ENCODE measurements at places on chromosomes 4 and X. TPM values are rescaled to one million over a fixed set of nuclear protein-coding genes. Genes with fewer than 3 reads are reported as not detected.

Gene JAKMIP1
- 1.0 TPM for total RNA-seq

Gene XAGE1B
- total RNA-seq: not detected

Gene GAGE12C
- total RNA-seq: not detected

Gene MAGEA3
- not detected for total RNA-seq

- DNase-seq: no peak
Measured at GRCh38 chr4:95546221-95546620, 2.6 kb downstream of the UNC5C start.

- DNase-seq: peak; percentile 9
Measured at GRCh38 chrX:106481341-106481740, 130.4 kb upstream of the RADX start.

- peak; percentile 22 for DNase-seq
Measured at GRCh38 chrX:45850197-45850774, 649.6 kb upstream of the DIPK2B start.

DNA sequence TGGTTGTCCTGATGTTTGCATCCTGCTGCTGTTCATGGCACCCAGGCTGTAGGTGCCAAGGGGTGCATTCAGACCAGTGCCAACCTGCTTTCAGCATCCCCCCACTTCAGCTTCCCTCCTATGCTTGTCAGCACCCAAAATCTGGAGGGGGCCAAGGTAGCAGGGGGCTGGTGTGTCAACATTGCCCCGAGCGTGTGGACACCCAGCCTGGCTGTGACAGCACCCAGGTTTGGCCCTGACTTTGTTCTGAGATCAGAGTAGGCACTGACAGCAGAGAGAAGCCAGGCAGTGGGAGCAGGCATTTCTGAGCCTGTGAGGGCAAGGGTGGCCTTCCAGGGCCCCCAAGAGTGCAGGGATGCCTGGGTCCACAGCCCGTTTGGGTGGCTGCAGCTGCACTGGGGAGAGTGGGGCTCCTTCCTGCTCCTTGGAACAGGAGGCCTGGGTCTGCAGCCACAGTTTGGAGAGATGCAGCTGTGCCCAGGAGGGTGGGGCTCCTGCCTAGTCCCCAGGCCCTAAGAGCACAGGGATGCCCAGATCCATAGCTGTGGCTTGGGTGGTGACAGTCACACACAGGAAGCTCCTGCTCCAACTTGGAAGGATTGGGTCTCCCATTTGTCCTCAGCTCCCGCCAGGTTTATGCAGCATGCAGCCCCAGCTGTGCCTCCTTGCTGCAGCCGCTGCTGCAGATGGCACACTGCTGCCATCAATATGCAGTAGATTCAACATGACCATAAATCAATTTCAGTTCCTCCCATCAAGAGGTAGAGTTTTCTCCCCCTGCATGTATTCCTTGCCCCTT is 12.3 kb upstream of the PPM1K start:
- no peak for DNase-seq

DNA sequence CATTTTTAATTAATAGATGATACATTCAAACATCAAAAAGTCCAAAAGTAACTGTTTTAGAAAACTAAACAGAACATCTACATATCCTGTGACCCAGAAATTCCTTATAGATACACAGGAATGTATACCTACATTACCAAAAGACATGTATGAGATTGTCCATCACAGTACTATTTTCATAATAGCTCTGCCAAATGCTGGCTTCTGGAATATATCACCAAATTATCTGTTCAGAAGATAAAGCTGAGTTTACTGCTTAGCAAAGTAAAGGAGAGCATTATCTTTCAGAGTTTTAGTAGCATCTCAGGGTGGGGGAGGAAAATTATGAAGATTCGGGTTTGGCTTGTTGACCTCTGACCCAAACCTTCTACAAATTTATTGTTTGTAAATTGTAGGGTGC is 368.9 kb upstream of the SLC7A11 start:
- no peak for DNase-seq
